ENCODE measurements at places on chromosomes 4 and X.

- DNase-seq: no peak
Observed at GRCh38 chr4:84622959-84623358, 40.0 kb downstream of the CDS1 start.

DNA sequence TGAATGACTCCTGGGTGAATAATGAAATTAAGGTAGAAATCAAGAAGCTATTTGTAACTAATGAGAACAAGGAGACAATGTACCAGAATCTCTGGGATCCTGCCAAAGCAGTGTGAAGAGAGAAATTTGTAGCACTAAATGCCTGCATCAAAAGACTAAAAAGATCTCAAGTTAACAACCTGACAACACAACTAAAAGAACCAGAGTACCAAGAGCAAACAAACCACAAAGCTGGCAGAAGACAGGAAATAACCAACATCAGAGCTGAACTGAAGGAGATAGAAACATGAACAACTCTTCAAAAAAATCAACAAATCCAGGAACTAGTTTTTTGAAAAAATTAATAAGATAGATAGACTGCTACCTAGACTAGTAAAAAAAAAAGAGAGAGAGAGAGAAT lies 8.4 kb downstream of the CFAP299 start:
- DNase-seq: no peak

DNA sequence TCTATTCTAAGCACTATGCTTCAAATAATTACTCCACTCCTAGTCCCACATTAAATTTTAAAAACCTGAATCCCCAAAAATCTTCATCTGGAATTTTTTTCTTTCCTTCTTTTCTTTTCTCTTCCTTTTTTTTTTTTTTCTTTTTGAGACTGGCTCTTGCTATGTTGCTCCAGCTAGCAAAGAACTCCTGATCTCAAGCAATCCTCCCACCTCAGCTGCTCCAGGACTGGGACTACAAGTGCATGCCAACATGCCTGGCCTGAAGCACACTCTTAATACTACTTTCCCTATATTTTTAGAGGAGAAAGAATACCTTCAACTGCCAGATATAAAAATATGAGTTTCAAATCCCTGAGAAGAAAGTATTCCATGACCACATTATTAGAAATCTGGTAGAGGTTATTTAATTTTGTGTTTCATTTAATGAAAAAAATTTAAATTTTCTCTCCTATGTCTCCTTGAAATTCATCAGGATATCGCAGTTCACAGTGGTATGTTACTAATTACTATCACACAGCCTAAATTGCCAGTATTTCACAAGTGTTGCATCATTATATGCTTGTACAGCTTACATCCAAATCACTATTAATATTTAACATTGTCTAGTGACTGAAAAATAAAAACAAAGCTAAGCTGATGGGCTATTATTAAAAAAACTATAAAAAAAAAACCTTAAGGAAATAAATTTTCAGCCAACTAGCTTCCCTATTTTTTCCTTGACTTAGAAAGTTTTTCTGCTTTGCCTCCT lies 227.8 kb downstream of the NAF1 start:
- no peak for DNase-seq

GRCh38 chr4:73222466-73223257 lies 35.9 kb downstream of the ANKRD17 start:
- peak; percentile 91 for DNase-seq

DNA sequence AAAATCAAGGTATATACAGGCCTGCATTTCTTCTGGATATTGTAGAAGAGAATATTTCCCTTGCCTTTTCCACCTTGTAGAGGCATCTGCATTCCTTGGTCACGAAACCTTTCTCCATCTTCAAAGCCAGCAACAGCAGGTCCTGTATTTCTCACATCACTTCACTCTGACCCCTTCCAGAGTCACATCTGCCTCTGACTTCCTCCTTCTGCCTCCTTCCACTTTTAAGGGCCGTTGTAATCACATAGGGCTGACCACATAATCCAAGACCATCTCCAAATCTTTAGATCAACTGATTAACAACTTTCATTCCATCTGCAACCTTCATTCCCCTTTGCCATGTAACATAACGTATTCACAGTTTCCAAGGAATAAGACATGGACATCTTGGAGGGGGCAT lies 38.3 kb upstream of the NDP start:
- no peak for DNase-seq

GRCh38 chr4:155245105-155245504 lies 36.7 kb downstream of the NPY2R start:
- no peak for DNase-seq

DNA sequence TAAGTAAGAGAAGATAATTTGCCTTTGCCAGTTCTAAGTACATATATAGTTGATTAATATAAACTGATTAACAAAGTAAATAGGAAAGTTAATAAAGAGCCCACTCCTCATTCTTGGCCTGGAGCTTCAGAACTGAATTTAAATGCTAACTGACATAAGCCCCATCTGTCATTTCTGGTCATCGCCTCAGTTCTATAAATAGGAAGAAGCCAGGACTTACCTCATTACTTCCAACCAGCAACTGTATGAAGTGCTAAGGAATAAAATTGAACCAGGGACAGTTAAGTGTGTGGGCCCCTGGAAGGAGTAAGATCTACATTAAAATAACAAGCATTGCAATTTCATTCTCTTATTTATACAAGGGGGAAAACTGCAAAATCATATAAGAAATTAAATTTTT lies 52.0 kb upstream of the PDLIM5 start:
- no peak for DNase-seq

Data from skeletal muscle cell (primary cell).